ENCODE measurements at places on chromosomes 16 and 17.
A peak's percentile ranks its signal among the peaks of the same experiment; 100 is the strongest.

- DNase-seq, result no peak
Observed at GRCh38 chr17:6426356-6427101, 8.4 kb downstream of the AIPL1 start.

GRCh38 chr16:81357711-81358260, 43.0 kb downstream of the GAN start:
- no peak for DNase-seq

DNA sequence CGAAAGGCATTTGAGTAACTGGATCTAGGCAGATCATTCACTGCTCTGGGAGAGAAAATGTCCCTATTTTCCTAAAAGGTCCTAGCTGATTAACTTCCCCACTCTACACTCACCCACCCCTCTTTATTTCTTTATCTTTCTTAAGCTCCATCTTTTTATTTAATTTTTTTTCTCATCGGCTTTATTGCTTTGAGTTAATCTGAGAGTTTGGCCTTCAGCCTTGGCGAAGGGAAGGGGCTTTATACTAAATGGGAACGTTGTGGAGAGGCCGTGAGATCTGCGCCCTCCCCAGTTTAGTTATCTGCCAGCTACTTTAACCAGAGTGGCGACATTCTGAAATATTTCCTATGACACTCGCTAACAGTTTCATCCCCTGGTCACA, 882 bp upstream of the TOX3 start:
- DNase-seq, result no peak

DNA sequence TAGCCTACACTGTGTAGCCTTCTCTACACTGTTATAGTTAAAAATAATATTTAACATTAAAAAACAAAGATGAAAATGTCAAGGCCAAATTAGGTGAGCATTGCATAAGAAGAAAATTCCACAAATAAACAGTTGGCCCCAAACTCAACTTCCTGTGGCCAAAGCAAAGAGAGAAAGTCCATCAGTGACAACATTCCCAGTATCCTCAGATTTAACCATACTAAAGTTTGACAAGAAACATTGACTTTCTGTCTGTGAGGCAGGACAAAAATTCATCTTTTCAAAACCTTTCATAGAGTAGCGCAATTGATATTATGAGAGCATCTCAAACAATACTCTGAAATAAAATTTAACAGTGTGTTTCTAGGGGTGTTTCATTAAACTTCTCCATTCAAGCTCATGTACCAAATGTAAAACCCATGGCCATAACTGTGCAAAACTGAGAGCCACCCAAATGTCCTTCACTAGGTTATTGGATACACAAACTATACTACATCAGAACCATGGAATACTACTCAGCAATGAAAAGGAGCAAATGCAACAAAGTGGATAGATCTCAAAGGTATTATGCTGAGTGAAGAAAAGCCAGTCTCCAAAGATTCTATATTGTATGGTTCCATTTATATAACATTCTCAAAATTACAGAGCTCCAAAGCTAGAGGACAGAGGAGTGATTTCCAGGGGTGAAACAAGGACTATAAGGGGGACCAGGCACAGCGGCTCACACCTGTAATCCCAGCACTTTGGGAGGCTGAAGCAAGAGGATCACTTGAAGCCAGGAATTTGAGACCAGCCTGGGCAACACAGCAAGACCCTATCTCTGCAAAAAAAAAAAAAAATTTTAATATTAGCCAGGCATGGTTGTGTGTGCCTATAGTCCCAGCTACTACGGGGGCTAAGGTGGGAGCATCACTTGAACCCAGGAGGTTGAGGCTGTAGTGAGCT, 38.7 kb downstream of the TMEM114 start:
- no peak for DNase-seq

- no peak for DNase-seq
Observed at GRCh38 chr17:82372249-82373071, 895 bp downstream of the UTS2R start.

DNA sequence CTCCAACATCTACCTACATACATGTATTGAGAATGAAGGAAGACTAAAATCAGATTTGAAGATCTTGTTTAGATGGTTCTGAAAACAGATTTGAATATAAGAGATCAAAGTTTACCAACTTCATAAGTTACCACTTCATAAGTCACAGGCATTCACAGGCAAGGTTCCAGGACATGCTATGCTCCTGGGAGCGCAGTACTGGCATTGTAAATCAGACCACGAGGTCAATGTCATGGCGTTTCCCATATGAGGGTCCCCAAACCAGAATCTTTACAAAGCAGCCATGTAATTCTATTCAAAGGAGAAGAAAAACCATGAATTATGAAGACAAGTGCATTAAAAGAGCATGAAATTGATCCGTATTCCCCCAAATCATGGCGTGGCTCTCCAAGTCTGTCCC, 3.0 kb downstream of the CDH11 start:
- DNase-seq, result no peak

DNA sequence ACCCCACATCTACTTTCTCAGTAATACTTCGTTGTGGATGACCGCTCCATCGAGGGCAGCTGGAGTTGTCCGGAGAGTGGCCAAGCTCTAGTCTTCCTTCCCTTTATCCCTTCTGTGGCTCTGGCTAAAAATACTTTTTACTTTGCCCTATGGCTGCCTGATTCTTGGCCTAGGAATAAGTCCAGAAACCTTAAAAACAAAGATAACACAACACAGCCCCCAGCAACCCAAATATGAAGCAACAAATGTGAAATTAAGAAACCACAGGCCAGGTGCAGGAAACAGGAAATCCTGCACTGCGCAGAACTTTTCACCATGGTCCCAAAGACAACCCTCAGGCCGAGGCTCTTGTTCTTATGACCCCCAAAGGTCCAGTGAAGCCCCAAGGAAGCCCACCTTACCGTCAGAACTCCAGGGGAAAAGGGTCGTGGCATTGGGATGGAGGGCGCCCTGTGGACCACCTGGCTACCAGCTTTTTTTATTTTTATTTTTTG, 26.0 kb downstream of the TK2 start:
- DNase-seq, result no peak

DNA sequence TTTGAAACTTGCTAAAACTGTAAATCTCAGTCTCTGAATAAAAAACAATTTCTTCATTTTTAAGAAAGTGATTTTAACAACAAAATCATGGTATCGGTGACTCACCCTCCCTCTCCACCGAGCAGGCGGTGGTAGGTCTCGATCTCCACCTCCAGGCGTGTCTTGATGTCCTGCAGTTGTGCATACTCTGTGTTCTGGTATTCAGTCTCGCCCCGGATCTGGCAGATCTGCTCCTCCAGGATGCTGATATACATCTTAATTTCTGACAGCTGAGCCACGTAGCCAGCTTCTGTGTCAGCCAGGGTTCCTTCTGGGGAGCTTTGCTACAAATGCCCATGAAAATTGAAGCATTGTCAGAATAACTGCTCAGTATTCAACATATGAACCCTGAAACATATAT, 15.4 kb upstream of the KRT24 start:
- DNase-seq, result no peak

DNA sequence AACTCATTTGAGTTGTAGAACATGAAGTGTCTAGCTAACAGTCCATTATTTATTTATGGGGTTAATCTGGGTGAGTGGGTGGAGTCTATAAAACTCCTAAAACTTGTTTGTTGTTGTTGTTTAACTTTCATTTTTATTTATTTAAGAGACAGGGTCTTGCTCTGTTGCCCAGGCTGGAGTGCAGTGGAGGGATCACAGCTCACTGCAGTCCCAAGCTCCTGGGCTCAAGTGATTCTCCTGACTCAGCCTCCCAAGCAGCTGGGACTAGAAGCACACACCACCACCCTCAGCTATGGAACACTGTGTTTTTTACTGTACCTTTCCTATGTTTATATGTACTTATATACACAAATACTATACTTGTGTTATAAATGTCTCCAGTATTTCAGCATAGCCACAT, 77.8 kb upstream of the CLEC18B start:
- DNase-seq, result no peak

- DNase-seq, result no peak
Observed at GRCh38 chr16:26913851-26914250, 152.9 kb upstream of the C16orf82 start.

DNA sequence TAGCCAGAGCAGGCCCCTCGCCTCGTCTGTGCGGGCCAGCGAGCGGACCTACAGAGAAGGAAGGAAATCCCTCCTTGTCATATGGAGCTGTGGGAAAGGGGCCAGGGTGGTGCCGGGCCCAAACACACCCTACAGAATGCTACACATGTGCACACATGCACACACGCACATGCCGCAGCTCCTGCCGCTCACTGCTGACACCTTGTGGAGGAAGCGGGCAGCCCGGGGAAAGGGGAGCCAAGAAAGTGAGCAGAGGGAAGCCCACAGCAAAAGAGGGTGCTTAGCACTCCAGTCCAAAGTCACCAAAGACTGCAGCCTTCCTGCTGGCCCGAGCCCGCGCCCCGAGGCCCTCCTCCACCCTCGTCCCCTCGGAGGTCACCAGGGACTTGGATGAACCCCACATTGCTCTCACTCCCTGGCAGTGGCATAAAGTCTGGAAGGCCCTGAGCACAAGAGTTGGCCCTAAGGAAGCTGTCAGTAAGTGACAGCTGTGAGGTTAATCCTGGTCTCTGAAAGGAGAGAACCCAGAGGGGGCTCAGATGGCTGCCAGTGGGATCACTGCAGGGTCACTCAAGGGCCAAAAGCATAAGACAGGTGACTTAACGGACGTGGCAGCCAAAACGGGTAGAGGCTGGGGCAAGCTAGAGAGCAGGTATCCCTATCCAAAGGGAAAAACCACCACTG, 68.2 kb downstream of the MYO18A start:
- DNase-seq, result peak; percentile 52

DNA sequence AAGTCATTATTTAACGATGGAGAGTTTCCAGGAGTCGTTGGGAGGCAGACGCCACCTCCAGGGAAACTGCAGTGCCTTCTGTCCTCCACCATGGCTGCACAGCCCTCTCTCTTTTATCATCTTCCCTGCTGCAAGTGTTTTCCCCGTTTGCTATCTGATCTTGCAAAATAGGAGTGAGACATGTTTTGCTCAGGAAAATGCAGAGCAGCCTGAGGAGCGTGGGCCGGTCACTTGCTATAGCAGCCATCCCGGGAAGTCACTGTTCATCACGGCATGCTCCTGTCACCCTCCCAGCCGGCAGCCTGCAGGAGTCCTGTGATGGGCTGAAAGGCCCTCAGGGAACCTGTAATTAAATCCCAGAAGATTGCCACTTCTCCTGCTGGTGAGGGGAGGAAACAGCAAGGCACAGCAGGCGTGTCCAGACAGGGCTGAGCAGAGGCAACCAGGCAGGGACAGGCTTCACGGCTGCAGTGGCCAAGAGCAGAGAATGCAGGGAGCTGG, 143.1 kb downstream of the GSG1L start:
- no peak for DNase-seq

GRCh38 chr17:80761110-80761871, 216.7 kb downstream of the RPTOR start:
- DNase-seq, result peak; percentile 46

DNA sequence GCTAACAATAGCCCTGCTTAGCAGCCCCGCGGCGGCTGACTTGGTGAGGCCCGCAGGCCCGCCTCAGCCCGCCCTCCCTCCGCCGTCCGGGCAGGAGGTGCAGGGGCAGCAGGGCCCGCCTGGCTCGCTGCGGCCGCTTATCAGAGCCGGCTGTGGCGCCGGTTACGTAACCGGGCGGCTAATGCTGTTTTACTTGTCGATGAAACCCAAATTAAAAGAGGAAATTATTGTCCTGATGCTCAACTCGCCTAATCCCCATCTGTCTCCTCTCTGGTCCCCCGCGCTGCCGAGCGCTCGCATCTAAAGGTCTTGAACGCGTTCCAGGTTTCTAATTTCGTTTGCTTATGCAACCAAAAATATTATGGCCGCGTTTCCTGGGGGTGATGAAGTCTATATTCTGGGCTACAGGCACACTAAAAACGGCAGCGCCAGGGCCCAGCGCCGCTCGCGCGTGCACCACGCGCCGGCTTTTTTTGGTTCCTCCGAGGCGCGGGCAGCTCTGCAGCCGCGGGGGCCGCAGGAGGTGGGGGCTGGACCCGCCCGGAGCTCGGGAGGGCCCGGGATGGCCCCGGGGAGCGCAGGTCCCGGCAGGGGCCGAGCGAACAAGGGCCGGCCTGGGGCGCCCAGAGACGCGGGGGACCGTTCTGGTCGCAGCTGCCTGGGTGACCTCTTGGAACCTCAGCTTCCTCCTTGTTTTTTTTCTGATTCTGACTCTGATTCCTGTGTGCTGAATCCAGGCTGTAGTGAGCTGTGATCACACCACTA, 65.2 kb upstream of the TOB1 start:
- no peak for DNase-seq

GRCh38 chr17:77733576-77734296, 224.8 kb upstream of the TNRC6C start:
- DNase-seq, result no peak

- DNase-seq, result no peak
Observed at GRCh38 chr17:56629531-56630075, 36.1 kb downstream of the NOG start.

DNA sequence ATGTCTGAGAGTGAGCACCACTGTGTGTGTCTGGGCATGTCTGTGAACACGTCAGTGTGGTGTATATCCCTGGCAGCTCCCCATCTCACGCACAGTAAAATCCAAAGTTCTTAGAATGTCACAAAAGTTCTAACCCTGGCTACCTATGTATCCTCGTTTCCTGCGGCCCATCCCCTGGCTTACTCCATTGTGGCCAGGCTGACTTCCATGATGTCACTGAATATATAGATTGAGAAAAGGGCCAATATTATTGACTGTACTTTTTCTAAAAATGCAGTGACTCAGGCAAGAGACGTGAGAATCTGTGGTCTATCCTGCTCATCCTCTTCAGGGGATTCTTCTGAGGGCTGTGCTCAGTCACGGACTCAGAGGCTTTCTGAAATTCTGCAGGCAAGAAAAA, 963 bp upstream of the METTL22 start:
- DNase-seq, result no peak

- DNase-seq, result no peak
Observed at GRCh38 chr16:66960270-66960669, 796 bp upstream of the CES3 start.

- DNase-seq, result no peak
Observed at GRCh38 chr17:27153005-27153404, 140.9 kb upstream of the WSB1 start.

DNA sequence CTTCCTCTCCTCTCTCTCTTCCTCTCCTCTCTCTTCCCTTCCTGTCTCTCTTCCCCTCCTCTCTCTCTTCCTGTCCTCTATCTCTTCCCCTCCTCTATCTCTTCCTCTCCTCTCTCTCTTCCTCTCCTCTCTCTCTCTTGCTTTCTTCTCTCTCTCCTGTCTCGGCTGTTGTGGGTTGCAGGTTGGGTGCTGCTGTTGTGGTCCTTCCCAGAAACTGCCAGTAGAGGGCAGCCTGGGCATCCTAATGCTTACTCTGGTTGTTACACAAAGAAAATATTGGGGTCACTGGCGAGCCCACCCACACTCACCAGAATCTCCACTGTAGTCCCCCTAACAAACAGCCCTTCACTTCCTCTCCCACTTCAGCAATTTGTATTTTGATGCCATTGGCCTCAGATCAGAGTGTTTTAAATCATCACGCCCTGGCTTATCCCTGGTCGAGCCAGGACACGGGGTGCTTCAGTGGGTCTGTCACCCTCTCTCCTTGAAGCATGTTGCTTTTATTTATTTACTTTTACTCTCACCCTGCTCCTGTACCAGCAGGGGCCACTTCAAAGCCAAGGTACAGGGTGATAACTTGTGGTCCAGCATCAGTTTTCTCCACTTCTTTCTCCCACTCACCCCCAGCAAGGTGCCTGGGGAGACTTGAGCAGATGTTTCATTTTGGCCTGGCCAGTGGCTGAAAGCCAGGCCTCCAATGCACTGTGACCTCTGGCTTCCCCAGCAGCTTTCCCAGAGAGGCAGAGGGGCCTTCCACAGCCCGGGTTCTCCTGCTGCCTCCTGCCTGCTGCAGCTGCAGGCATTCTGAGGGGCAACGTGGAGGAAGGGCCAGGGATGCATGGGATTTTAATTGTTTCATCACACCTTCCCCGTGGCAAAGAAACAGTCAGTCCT, 4.7 kb upstream of the MMP15 start:
- DNase-seq, result no peak
